CD14-positive monocyte (primary cell): ENCODE measurements at places on chromosomes 3 and 15. TPM values are rescaled to one million over a fixed set of nuclear protein-coding genes. Genes with fewer than 3 reads are reported as not detected.

Gene BNC1
- polyA plus RNA-seq, result not detected

Gene MAPKAPK3
- polyA plus RNA-seq, result 178 and 201 TPM in 2 replicates

Gene MGLL
- 6.4 and 9.5 TPM in 2 replicates for polyA plus RNA-seq

Gene GP9
- 2.7 TPM for polyA plus RNA-seq

Gene FGD5
- not detected for polyA plus RNA-seq
